ENCODE measurements at places on chromosomes 16 and 17. TPM values are rescaled to one million over a fixed set of nuclear protein-coding genes. Genes with fewer than 3 reads are reported as not detected.

Gene RAD51D
- 18.2 TPM for total RNA-seq

Gene MOSMO
- total RNA-seq: 12.4 TPM

Gene SLC7A5
- total RNA-seq: 133 TPM

Gene WIPF2
- 28.3 TPM for total RNA-seq

Gene C16orf96
- total RNA-seq: 0.08 TPM

- DNase-seq: no peak
These were observed 20.7 kb downstream of the UBN1 start for GRCh38 chr16:4868026-4868425.

GRCh38 chr16:24423312-24423711 lies 116.1 kb upstream of the RBBP6 start:
- no peak for DNase-seq

- DNase-seq: no peak
These were observed 1.2 kb downstream of the MIF4GD start for GRCh38 chr17:75269844-75270217.

DNA sequence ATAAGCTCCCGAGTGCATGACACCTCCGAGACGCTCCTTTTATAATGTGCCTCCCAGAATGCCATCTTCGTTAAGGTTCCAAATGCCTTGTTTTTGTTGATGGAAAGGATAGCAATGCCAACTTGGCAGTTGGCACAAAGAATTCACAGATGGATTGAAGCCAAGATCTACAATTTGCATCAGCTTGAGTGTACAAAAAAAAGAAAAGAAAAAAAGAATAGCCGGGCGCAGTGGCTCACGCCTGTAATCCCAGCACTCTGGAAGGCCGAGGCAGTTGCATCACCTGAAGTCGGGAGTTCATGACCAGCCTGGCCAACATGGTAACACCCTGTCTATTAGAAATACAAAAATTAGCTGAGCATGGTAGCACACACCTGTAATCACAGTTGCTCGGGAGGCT lies 7.6 kb downstream of the TBC1D16 start:
- DNase-seq: no peak

DNA sequence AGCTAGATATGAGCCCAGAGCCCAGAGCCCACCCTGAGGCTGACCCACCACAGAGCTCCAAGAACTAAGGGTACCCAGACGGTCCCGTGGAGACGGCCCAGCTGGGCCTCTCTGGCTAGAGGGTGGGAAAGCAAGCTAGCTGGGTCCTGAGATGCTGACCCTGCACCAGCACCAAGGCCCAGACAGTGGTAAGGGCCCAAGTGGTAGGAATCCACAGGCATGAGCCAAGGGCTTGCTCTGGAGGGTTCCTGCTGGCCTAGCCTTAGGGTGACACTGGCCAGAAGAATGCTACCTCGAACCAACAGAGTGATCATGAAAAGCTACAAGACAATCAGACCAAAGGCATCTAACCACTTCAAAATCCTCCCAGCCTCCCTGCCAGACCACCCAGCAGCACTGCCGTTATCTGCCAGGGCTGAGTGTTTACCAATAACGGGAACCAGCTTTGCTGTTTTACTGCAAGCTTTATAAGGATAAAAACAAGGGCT lies 13.2 kb downstream of the HIC1 start:
- DNase-seq: no peak

GRCh38 chr16:17335826-17336529 lies 134.8 kb downstream of the XYLT1 start:
- DNase-seq: no peak

DNA sequence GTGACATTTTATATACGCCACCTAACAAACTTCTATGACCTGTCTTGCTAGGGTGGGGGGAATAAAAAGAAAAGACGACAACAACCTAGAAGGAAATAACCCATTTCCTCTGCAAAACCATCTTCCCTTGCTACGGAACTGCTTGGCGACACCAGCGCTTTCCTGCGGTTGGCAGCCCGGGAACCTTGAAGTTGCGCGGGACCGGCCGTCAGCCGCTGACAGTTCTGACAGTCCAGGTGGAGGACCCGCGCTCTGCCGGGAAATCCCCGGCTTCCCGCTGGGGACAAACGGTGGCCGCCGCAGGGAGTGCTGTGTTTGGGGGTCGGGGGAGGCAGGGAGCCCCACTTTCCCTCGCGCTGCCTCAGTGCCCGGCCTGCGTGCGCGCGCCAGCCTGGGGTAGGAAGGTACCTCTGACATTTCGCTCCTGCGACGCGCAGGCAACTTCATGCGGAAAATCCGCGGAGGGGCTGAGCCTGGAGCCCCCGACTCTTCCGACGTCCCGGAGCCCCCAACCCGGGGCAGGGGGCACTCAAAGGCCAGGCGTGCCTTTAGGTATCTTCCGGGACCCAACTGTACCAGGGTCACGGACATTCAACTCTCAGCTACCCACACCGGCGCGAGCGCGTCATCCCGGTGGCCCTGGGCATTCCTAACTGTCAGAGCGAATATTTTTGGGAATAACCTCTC lies 516 bp downstream of the SLC16A6 start:
- DNase-seq: no peak

DNA sequence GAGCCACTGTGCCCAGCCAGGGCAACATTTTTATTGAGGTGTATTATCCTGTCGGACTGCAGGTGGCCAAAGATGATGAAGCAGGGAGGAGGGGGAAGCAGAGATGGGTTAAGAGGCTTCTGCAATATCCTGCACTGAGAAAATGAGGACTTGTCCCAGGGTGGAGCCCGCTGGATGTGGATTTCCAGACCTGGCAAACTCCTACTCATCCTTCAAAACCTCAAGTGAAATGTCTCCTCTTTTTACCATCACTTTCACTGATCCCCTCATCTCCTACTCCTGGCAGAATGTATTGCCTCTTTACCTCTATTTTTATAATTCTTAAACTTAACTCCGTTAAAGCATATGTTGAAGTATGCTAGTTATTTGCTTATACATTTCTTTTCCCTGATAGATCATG lies 60.9 kb downstream of the MGAT5B start:
- no peak for DNase-seq

- DNase-seq: no peak
These were observed 28.1 kb upstream of the NOL11 start for GRCh38 chr17:67689534-67690177.

- DNase-seq: no peak
These were observed 88.7 kb upstream of the CCL2 start for GRCh38 chr17:34166352-34166751.

DNA sequence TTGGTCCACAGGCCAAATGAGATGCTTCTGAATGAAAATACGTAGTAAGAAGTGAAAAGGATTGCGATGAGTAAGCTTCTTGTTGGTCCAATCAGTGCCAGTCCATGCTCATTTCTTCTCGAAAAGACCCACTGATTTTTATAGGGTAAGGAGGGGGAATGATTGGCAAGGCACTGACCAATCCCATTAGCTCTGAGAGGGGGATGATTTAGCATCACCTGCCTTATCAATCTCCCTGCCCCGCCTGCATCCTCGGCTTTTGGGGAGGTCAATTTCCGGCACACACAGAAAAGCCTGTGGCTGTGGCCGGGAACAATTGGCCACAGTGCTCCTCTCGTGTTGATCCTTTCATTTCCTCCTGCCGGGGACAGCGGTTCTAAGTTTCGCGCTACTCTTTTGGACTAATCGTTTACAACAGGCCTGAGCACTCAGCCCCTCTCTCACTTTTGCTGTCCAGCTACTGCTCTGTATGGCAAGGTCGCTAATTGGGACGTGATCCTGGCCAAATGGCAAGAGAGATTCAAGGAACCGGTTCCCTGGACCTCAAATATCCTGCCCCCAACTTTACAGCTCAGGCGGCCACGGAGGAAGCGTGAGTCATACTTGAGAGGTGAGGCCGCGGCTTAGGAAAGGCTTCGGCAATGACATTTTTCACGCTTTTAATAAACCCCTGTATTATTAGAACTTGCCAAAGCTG lies 43.1 kb downstream of the TBX4 start:
- DNase-seq: no peak

- no peak for DNase-seq
These were observed 12.6 kb downstream of the PMFBP1 start for GRCh38 chr16:72159386-72159785.

- DNase-seq: no peak
These were observed 185.4 kb upstream of the ZFHX3 start for GRCh38 chr16:73233329-73233765.

- no peak for DNase-seq
These were observed 33.4 kb downstream of the BRD7 start for GRCh38 chr16:50335196-50335958.

DNA sequence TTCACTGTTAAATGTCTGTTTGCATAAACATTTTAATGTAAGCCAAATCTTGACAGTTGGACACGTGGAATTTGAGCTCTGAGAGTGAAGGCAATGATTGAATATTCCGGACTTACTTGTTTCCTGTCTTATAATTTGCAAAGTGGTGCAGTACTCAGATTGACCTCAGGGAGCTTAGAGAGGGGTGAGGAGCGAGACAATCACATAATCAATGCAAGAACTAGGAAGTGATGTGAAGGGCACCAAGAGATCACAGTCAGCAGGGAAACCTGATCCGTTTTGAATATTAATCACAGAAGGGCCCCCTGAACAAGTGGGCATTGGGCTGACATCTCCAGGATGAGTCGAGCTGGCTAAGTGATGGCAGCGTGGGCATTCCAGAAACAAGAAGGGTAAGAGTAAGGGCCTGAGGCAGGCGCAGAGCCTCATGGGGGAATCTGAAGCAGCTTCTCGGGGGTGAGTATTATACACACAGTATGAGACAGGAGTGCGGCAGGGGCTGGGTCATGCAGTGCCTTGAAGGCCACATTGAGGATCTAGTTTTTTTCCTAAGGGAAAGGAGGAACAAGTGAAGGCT lies 26.1 kb downstream of the TEX2 start:
- no peak for DNase-seq

All from osteocyte (in vitro differentiated cells).